ENCODE measurements at places on chromosomes 2 and 18. TPM values are rescaled to one million over a fixed set of nuclear protein-coding genes. Genes with fewer than 3 reads are reported as not detected.

- peak; percentile 71 for DNase-seq
Measured at GRCh38 chr2:101063352-101064124, 61.4 kb downstream of the RPL31 start.

- DNase-seq, result no peak
Measured at GRCh38 chr2:108918156-108918874, 70.7 kb downstream of the EDAR start.

DNA sequence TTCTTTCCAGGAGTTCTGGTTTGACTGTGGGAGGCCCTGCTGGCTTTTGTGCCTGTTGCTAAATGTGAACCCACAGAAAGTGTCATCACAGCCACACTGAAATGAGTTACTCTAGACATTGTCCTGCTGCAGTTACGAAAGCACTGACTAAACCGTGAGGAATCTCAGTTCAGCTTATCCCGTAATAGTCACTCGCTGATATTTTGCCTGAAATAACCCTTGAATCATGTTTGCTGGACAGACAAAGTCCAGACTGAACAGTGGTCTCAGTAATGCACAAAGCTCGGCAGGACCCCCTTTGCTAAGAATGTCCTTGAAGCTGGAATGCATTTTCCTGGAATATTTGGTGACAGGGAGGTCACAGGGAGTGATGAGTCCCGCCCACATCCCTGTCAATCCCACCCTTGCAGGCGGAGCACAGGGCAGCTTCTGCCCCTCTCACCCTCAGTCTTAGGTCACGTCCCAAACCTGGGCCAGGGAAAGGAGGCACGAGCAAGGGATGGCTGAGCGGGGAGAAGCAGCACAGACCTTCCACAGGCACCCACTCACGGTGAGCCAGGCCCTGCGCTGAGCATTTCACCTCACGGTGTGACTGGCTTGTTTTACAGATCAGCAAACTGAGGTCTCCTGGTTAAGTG is 53.4 kb downstream of the ADI1 start:
- peak; percentile 97 for DNase-seq

GRCh38 chr2:84055816-84056215 is 403.3 kb downstream of the SUCLG1 start:
- DNase-seq, result no peak

DNA sequence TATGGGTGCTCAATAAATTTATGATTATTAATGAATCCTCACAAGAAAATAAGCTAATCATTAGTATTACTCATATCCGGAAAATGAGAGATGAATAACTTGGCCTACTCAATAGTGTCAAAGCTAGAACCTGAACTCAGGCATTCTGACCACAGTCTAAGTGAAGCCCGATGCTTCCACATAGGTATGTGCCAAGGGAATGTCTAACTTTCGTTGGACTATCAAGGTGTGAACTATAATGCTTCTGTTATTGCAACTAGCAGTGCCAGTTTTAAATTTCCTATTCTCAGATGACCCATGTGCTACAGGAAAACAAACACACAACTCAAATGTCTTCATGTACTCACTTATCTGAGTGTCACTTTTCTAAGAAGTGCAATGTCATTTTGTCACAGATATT is 1.8 kb downstream of the BARD1 start:
- no peak for DNase-seq

GRCh38 chr18:78790960-78791359 is 188.7 kb upstream of the SALL3 start:
- no peak for DNase-seq

GRCh38 chr2:216692636-216693413 is 2.5 kb downstream of the IGFBP5 start:
- DNase-seq, result peak; percentile 77

GRCh38 chr2:8277921-8278571 is 403.8 kb upstream of the ID2 start:
- no peak for DNase-seq

DNA sequence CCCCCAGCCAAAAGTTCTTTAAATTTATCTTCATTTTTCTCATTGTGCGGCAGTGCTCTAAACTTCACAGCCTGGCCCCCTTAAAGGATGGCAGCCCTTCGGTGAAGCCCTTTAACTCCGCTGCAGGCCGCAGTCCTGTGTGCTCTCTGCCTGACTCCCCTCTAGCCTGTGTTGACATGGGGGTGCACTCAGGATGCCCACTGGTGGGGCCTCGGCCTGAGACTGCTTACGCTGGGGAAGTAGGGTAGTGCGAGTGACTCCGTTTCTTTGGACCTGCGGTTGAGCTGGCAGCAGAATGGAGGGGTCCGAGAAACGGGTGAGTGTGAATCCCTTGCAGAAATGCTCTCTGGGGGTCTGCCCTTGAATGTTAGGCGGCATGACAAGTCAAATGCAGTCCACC is 5.6 kb downstream of the RAB12 start:
- no peak for DNase-seq

DNA sequence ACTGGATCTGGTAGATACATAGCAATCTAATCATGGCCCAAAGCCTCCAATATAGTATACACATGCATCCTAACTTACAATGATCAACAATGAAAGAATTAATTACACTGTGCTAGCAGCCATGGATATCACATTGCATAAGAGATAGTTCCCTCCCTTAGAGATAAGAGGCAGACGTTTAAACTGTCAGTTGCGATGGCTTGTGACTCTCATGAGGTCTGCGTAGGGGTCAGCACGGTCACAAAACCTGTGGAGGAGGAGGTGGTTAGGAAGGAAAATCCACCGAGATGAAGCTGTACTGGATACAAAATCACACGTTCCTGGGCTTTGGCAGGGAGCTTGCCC is 800 bp upstream of the RALB start:
- no peak for DNase-seq

- DNase-seq, result no peak
Measured at GRCh38 chr2:209790066-209790728, 18.6 kb downstream of the UNC80 start.

- no peak for DNase-seq
Measured at GRCh38 chr18:38646296-38646695, 1080.7 kb upstream of the CELF4 start.

GRCh38 chr18:13003466-13003896 is 12.3 kb downstream of the CEP192 start:
- DNase-seq, result peak; percentile 86

GRCh38 chr18:38520786-38521185 is 955.2 kb upstream of the CELF4 start:
- no peak for DNase-seq

GRCh38 chr18:6785001-6785400 is 55.5 kb downstream of the ARHGAP28 start:
- no peak for DNase-seq

GRCh38 chr18:44893045-44893706 is 212.5 kb downstream of the SETBP1 start:
- DNase-seq, result no peak

DNA sequence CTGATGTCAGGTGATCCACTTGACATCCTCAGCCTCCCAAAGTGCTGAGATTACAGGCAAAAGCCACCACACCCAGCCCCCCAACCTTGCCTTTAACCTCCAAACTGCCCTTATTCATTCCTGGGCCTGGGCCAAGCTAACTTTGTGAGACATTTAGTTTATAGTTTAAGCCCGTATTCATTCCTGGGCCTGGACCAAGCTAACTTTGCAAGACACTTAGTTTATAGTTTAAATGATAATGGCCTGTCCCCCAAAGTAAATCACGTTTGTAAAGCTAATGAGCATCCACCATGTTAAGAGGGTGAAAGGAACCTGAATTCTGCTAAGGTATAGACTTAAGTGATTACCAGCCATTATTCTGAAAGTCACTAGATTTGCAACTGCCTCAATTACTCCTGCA is 68.7 kb downstream of the NEURL3 start:
- DNase-seq, result no peak

DNA sequence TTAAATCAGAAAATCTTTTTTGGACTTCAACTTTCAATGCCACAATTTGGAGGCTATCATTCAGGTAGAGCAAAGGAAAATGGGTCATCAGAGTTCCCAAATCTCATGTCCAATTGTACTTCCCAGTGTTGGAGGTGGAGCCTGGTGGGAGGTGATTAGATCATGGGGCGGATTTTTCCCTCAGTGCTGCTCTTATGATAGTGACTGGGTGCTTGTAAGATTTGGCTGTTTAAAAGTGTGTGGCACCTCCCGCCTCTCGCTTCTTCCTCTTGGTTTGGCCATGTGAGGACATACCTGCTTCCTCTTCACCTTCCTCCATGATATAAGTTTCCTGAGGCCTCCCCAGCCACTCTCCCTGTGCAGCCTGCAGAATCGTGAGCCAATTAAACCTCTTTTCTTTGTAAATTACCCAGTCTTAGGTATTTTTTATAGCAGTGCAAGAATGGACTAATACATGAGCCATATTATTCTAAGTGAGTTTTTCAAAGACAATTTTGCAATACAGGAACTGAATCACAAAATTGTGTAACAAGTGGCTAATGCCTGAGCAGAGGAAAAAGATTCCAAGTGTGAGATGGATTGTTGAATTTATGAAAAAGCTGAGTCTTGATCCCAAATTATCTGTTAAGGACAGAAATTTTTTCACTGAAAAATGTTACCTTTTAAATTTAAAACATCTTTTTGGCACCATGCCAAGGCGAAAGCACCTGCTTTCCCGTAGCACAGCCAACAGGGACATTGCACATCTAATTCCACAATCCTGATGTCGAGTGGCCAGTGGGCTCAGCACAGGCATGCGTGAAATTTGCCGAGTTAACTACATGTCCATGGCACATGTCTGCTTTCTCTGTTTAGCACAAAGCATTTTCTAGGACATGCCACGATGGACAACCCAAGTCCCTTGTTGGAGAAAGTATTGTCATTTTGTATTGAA is 150.9 kb downstream of the COL6A3 start:
- DNase-seq, result peak; percentile 87

DNA sequence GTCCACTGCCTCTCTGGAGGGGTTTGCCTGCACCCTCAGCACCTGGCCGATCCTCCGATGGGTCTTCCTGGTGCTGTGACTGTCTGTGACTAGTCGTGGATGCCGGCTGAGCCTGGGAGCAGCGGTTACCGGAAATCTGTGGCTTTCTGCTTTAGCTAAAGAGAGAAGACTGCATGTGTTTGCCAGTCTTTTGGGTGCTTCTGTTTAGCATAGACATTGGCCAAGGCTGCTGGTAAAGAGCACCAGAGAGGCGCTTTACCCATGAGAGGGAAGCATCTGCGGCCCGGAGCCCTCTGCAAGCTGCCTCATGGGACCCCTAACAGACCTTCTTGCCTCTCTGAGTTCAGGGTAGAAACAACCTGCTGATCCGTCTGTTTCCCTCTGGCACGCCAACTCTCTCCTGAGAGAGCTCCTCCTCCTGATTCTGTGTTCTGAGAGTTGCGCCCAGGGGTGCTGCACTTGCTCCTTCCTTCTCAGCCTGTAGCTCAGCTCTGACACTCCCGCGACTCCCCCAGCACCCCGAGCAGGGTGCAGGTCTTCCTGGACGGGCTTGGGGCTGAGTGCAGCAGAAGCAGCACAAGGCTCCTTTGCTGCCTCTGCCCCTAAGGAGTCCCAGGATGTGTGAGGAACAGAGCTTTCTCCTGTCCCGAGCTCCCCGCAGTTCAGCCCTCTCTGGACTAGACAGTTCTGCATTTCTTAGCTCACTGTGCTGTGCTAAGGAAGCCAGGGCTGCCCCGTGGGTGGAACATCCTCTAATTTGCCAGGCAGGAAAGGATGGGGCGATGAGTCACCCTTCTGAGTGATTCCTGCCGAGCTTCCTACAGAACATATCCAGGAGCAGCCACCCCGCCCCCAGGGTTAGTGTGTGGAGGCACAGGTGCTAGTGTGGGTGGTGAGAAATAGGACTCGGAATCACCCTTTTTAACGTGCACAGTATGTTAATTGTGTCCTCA is 203.2 kb downstream of the SH3RF3 start:
- DNase-seq, result peak; percentile 95

DNA sequence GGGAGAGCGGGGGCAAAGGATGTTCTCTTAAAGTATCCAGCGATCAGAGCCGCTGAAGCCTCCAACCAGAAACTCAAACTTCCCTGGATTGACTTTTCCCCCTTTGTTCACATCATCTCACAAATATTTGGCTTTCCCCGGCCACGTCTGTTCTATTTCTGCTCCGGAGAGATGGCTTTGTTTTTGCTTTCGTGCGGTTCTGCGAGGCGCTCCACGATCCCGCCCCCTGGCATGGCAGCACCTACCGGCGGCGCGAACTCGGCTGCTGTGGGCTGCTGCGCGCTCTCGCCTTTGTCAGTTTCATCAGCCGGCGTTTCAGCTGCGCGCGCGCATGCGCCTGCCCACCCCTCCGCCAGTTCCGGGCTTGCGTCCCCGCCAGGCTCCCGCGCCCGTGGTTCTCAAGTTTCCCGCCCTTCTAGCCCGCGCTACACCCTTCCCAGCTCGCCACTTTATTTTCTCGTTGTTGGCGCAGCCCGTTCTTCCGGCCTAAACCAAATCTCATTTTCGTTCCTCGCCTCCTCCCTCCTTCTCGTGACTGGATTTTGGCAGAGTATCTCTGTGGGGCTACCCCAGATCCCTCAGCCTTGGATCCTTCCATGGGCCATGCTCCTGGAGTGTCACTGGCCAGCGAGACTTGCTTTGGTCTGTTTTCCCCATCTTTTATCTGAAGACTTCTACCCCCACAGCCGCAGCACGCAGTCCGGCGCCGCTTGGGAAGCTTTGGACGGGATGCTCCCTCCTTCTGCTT is 98.0 kb downstream of the INSIG2 start:
- peak; percentile 72 for DNase-seq

DNA sequence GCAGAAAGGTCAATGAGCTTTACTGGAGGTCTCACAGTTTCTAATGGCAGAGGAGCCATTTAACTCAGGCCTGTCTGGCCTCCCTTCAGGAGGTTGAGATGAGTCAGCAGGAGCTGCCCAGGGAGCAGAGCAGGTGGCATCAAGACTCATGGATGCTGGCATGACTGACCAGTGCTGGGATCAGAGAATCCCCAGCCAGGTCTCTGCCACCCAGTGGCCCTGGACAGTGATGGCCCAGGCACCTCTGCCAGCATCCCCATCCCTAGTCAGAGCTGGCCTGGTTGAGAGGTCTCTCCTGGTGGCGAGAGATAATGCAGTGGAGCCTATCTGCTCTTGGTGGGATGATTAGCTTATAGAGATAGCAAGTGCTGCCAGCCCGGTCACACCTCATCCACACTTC is 43.1 kb downstream of the GYPC start:
- no peak for DNase-seq

DNA sequence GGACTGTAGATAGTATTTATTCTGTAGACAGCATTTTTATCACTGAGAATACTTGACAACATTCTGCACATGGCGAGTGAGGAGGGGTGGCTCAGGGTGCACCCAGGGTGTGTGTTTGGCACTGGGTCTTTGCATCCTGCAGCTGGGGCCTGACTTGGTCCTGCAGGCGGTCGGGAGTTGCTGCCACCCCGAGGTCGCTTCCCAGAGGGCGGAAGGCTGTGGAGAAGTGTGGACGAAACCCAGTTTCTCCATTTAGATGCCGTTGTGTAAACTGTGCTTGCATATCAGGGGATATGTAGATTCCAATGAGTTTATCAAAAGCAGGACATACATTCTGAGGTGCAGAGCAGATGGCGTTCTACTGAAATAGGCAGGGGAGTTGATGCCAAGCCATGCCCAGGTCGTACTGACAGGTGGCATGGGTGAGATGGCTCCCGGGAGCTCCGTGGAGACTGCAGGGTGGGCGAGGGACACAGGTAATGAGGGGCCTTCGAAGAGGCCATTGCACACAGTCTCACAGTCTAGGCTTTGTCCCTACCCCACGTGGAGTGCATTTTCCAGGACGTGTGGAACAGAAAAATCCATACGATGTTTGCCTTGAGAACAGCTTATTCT is 74.5 kb downstream of the RTP5 start:
- no peak for DNase-seq

CYP26B1 gene
- total RNA-seq, result 0.43 TPM

NEDD4L gene
- 11.0 TPM for total RNA-seq

TRIM43 gene
- total RNA-seq, result not detected

GLI2 gene
- total RNA-seq, result 22.5 TPM

MDH1B gene
- 1.3 TPM for total RNA-seq

SH2D6 gene
- not detected for total RNA-seq

POTEJ gene
- total RNA-seq, result not detected

MC5R gene
- total RNA-seq, result not detected

TMEM163 gene
- not detected for total RNA-seq

SPHKAP gene
- total RNA-seq, result under 0.01 TPM
